BJ (cell line): ENCODE measurements at places on chromosomes 6 and 20.

GRCh38 chr20:36236786-36237121 lies 476 bp downstream of the AAR2 start:
- no peak for DNase-seq

DNA sequence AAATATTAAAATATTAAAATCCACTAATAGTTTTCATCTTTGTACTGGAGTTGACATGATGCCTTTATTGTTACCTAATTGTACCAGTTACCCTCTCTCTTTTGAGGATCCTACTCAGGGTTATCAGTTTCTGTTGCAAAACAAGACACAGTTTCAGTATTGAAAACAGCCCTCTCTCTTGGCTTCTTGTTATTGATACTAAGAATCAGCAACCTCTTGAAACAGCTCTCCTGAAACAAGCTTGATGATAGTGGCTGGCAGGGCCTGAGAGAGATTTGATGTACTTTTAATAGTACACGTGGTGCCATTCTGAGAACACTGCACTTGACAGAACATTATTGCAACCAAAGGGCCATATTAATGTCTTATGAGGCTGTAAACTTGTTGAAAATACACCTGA lies 64.9 kb upstream of the MEI4 start:
- no peak for DNase-seq

DNA sequence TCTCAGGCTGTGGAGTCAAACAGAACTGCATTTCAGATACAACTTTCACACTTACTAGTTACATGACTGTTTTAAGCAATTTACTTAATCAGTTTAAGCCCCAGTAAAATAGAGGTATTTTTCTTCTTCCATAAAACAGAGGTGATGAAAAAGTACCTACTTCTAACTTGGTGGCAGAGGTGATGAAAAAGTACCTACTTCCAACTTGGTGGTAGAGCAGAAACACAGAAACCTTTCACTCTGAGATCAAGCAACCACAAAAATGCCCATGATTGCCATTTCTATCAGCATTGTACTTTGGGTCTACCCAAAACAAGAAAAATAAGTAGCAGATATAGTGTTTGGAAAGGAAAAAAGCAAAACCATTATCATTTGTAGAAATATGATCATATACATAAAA lies 148.7 kb downstream of the OPRM1 start:
- DNase-seq = no peak

DNA sequence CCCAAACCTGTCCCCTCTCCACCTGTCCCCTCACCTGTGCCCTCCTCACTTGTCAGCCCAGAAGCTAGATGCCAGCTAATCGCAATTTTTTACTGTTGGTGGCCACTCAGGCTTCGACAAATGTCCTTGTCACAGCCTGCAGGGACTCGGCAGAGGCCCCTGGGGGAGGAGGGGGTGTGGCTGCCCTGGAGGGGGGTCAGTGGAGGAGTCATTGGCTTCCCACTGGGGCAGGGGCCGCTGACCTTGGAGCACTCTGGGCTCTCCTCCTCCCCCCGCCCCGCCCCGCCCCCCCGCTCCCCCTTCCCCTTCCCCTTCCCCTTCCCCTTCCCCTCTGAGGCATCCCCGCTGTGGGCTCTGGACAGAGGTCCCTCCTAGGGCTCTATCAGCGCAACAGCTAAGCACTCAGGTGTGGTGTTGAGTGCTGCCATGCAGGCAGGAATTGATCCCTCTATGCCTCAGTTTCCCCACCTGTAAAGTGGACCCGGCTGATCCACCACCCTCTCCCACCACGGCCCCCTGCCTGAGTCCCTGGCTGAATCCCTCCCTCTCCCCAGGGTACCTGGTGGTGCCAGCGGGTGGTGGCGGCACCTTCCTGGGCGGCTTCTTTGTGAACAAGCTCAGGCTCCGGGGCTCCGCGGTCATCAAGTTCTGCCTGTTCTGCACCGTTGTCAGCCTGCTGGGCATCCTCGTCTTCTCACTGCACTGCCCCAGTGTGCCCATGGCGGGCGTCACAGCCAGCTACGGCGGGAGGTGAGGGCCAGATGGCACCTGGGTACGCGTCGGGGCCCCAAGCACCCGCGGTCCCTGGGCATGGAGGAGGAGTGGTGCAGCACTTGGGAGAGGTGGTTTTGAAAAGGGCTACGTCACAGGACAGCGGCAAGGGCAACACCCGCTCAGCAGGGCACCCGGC lies 23.8 kb downstream of the SLCO4A1 start:
- DNase-seq = no peak

DNA sequence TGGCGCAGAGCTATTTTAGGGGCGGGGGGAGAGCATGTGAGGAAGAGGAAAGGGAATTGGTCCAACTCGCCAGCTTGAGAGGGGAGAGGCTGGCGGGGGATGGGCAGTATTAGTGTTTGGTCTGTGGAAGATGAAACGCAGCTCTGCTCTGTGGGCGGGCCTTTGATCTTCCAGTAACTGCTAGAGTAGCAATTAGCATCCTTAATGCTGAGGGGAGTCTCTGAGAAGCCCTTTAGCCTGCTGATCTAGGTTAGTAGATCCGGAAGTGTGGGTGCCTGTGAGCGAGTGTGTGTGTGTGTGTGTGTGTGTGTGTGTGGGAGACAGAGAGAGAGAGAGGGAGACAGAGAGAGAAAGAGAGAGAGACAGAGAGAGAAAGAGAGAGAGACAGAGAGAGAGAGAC lies 117.2 kb upstream of the BACH2 start:
- no peak for DNase-seq

DNA sequence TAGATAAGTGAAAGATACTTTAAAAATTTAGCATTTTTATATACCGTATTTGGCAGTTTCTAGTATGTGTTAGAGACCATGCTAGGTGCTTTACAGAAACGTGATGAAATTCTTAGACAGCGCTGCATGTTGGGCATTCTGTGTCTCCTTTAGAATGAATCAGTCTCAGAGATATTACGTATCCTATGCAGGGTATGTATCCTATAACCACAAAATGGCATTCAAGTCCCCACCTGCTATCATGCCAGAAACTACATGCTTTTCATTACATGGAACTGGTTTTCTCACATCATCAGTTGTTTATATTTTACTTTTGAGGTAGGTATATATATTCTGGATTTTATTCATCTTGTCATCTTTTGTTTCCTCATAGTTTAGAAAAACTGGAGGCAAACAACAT lies 42.3 kb downstream of the PEX7 start:
- DNase-seq = no peak

DNA sequence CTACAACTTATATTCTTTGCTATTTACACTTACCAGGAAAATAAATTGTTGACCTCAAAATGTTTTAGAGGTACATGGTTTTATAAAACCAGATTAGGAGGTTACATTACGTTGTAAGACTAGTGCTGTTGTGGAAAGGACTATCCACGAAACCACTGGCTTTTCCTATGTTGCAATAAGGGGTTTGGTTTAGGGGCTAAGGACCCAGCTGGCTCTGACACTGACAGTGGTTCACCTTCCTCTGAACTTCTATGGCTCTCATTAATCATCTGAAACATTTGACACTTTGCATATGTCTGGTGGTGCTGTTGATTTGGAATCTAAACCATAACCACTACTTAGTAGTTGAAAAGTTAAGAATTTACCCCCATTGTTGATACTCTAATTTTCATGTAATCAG lies 186.7 kb downstream of the NKAIN2 start:
- DNase-seq = no peak
